Left cardiac atrium (tissue), 4 donors: ENCODE measurements at places on chromosomes 13 and 19. TPM values are rescaled to one million over a fixed set of nuclear protein-coding genes. Genes with fewer than 3 reads are reported as not detected.

DNA sequence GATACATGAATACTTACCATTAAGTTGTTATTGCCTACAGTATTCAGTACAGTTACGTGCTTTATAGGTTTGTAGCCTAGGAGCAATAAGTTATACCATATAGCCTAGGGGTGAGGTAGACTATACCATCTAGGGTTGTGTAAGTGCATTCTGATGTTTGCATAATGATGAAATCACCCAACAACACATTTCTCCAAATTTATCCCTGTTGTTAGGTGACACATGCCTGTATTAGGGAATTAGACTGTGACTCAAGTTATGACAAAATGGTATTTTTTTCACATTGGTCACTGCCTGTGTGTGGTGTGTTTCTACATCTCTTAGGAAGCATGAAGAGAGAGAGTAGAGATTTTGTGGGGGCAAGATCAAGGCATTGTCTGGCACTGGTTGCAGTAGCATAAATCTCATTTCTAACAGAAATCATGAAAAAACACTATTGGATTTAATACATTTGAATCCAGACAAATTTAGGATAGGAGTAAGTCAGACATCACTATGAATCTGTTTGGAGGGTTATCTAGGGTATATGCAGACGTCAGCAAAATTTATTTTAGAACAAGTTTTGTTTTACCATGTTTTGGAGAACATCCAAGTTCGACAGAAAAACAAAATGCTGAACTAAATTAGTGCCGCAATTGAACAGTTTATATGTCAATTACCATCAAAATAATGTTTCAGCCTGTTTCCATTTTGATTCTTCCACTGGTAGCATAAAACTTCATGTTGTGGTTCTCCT is 332.1 kb downstream of the LMO7 start:
- DNase-seq, result no peak

GRCh38 chr13:31909864-31910551 is 121.6 kb upstream of the FRY start:
- no peak for DNase-seq

DNA sequence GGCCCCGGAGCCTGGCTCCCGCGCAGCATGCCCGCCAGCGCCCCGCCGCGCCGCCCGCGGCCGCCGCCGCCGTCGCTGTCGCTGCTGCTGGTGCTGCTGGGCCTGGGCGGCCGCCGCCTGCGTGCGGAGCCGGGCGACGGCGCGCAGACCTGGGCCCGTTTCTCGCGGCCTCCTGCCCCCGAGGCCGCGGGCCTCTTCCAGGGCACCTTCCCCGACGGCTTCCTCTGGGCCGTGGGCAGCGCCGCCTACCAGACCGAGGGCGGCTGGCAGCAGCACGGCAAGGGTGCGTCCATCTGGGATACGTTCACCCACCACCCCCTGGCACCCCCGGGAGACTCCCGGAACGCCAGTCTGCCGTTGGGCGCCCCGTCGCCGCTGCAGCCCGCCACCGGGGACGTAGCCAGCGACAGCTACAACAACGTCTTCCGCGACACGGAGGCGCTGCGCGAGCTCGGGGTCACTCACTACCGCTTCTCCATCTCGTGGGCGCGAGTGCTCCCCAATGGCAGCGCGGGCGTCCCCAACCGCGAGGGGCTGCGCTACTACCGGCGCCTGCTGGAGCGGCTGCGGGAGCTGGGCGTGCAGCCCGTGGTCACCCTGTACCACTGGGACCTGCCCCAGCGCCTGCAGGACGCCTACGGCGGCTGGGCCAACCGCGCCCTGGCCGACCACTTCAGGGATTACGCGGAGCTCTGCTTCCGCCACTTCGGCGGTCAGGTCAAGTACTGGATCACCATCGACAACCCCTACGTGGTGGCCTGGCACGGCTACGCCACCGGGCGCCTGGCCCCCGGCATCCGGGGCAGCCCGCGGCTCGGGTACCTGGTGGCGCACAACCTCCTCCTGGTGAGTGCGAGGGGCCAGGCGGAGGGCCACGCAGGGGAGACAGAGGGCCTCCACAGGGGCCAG is at the start of gene KL:
TSS of gene KL (plus strand) at position 10 of the 909 bp plus-strand sequence. CDS start at position 28, 18 bp downstream.
- DNase-seq, result peak; percentile 45

- no peak for DNase-seq
Measured at GRCh38 chr19:4578552-4579248, 19.2 kb upstream of the SEMA6B start.

DNA sequence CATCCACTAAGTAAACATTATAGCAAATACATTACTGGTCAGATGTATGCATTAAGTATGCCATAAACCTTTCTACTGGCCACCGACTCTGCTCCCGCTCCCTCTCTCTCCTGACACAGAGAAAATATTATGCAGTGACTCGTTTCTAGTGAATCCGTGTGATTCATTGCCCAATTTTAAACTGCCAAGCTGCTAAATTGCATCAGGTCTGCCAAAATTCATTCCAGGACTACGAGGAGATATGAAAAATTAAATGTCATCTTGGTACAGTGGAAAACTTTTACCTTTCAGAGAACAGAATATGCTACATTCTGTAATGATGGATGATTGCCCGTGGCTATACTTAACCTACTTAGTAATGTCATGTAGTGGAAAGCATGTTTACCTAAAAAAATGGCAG is 368.8 kb upstream of the TSHZ3 start:
- no peak for DNase-seq

CLDN10 gene
- not detected for total RNA-seq

GRCh38 chr19:38191747-38192146 is 32.3 kb downstream of the DPF1 start:
- no peak for DNase-seq

DNA sequence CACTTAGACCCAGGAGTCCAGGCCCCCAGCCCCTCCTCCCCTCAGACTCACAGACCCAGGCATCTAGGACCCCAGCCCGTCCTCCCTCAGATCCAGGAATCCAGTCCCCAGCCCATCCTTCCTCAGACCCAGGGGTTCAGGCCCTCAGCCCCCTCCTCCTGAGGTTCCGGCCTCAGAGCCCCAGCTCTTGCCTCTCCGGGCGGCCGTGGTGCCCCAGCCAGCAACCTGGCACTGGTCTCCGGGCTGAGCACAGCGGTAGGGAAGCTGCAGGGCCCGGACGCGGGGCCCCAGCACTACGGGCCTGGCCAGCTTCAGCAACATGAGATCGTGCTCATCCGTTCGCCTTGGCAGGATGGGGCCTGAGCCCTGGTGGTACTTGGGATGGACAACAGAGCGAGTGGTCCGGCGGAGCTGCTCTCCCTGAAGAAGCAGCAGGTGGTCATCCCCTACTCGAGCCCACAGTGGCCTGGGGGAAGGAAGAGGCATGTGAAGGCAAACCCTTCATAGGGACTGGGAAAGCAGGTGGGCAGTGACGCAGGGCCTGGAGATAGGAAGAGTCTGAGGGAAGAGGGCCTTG is 3.7 kb downstream of the KLK10 start:
- DNase-seq, result no peak

NLRP5 gene
- not detected for total RNA-seq

DNA sequence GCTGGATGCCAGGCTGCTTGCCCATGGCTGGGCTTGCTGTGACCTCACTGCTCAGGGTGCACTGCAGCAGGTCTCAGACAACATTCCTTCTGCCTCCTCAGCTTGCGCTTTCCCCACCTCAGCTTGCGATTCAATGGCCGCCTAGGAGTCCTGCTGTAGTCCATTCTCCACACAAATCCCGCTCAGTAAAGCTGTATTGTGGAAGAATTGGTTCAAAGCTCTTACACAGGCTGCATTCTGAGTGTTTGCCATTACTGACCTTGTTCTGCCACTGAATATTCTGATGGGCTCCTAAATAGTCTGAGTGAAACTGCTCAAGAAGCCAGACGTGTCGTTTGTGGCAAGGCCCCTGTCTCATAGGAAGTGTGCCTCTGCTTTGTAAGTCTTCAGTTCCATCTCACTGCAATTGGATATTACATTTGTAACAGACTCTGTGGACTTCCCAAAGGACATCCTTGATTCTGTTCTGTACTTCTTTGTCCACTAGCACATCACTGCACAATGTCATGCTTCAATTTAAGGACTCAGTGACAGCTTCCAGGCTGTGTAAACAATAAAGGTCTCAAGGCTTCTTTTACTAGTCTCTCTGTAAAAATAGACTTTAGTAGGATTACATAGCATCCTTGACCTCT is 49.8 kb downstream of the KATNAL1 start:
- no peak for DNase-seq

DNA sequence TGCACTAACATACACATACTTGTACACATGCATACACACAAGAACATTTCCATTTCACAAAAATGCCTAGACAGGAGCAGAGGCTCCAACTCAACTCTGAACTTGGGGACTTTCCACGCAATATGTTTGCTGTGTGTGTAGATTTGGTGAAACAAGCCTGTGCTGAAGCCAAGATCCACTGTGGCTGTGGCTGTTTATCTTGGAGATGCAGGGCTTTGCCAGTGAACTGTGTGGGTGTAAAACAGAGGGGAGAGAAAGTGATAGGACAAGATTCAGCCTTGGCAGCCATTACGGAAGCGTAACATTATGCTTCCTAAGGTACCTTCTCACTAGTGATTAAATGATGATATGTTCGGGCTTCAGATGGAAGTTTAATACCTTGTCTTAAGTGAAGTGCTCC is 73.2 kb upstream of the MBNL2 start:
- DNase-seq, result no peak

GRCh38 chr13:93963266-93964145 is 516.0 kb downstream of the DCT start:
- no peak for DNase-seq

- peak; percentile 84 for DNase-seq
Measured at GRCh38 chr13:33611121-33611805, 206.7 kb upstream of the RFC3 start.

DNA sequence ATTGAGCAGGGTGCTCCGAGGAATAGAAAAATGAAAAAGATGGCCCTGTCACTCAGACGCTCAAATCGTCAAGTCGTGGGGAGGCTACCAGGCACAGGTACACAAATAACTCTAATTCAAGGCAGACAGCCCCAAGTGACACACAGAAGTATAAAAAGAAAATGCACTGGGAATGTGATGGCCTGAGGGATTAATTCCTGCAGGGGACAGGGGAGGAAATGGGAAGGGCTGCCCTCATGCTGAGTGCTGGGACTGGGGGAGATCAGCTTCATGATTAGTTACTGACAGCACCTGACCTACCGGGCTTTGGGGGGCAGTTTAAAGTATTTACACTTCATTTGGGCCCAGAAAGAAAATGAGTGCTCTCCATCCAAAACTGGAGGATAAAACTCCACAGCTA is 20.9 kb upstream of the UBE2L5 start:
- DNase-seq, result no peak

ADAMTSL5 gene
- 18.9 TPM for total RNA-seq

DNA sequence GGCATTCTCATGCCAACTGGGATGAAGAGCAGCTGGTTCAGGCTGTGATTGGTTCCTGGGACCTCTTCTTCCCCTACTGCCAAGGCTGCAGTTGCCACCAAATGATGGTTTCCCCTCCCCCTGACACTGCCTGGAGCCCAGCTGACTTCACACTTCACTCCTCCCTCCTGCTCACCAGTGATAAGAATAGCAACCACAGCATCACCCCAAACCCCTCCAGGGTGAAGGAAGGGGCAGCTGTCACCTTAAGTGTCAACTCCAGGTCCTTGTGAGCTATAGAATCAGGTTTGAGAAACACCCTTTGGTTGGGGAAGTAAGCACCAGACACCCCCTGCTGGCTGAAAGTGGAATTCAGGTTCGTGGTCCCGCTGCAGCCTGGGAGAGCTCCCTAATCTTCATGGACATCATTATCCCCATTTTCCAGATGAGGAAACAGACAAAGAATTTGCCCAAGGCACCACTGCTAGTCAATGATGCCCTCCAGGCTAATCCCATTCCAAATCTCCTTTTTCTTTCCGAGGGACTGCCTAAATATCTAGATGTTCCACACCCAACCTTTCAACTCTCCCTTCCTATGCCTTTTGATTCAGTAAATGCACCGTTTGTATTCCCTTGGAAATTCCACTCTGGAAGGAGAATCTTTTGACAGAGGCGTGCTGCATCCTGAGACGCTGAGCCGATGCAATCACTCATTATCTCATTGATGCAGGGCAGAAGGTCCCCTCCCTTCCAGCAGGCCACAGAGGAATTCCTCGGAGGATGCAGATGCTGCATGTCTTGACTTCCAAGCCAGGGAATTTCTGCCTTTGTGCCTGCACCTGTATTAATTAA is 50.6 kb upstream of the UQCRFS1 start:
- DNase-seq, result peak; percentile 34

- no peak for DNase-seq
Measured at GRCh38 chr13:106038752-106039151, 496.7 kb downstream of the EFNB2 start.

DNA sequence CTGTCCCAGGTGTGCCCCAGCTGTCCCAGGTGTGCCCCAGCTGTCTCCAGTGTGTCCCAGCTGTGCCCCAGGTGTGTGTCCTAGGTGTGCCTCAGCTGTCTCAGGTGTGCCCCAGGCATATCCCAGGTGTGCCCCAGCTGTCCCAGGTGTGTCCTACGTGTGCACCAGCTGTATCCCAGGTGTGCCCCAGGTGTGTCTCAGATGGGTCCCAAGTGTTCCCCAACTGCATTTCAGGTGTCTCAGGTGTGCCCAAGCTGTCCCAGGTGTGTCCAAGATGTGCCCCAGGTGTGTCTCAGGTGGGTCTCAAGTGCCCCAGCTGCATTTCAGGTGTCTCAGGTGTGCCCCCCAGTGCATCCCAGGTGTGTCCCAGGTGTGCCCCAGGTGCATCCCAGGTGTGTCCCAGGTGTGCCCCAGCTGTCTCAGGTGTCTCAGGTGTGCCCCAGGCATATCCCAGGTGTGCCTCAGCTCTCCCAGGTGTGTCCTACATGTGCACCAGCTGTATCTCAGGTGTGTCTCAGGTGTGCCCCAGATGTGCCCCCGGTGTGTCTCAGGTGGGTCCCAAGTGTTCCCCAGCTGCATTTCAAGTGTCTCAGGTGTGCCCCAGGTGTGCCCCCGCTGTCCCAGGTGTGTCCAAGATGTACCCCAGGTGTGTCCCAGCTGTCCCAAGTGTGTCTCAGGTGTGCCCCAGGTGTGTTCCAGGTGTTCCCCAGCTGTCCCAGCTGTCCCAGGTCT is 1.3 kb upstream of the GRK1 start:
- no peak for DNase-seq

GRCh38 chr19:39986643-39987042 is 10.2 kb upstream of the ZNF546 start:
- no peak for DNase-seq

GRCh38 chr19:7238051-7238450 is 56.2 kb downstream of the INSR start:
- DNase-seq, result no peak

- DNase-seq, result no peak
Measured at GRCh38 chr19:367963-368629, 23.5 kb upstream of the MIER2 start.

- DNase-seq, result no peak
Measured at GRCh38 chr13:103101901-103102300, 35.7 kb upstream of the SLC10A2 start.

SIGLECL1 gene
- not detected for total RNA-seq

DNA sequence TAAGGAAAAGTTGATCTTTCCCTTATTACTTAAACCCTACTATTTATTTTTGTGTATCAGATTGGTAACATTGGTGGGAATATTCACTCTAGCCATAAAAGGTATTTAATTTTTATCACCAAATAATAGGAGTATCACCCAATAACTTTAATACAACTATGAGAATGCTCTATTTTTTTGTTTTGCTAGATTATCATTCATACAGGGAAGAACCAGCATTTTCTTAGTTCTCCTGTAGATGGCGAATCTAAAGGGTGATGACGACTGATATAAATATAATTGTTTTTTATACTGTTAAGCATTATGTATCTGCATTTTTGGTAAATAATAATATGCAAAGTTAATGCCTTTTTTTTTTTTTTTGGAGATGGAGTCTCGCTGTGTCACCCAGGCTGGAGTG is 7.9 kb upstream of the FRY start:
- DNase-seq, result no peak

- no peak for DNase-seq
Measured at GRCh38 chr13:106818971-106819370, 251.0 kb upstream of the ARGLU1 start.

- DNase-seq, result no peak
Measured at GRCh38 chr13:82758044-82758443, 1124.2 kb downstream of the SLITRK1 start.

NMRK2 gene
- 1,098 TPM for total RNA-seq
